Right renal pelvis (tissue), 4 donors: ENCODE measurements at places on chromosomes 11 and 22.

DNA sequence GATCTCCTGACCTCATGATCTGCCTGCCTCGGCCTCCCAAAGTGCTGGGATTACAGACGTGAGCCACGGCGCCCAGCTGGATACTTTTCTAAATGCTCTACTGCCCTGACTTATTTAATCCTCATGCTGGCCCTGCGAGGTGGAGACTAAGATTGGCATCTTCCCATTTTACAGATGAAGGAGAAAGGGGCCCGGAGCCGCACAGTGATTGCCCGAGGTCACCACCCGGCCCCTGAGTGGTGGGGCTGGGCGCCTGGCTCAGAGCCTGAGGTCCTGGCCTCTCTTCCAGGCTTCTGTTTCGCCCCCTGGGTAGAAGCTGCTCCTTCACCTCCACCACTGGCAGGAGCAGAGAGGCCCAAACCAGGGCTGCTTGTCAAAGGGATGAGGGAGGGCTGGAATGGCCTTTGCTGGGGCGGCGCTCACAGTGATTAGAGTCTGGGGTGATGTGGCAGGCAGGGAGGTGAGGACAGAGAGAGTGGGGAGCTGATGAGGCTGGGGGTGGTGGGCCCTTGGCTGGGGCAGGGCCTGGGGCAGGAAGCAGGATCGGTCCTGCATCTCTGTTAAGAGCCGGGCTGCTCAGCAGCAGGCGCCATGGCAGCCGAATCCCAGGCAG is 15.4 kb upstream of the MPPED1 start:
- no peak for DNase-seq

DNA sequence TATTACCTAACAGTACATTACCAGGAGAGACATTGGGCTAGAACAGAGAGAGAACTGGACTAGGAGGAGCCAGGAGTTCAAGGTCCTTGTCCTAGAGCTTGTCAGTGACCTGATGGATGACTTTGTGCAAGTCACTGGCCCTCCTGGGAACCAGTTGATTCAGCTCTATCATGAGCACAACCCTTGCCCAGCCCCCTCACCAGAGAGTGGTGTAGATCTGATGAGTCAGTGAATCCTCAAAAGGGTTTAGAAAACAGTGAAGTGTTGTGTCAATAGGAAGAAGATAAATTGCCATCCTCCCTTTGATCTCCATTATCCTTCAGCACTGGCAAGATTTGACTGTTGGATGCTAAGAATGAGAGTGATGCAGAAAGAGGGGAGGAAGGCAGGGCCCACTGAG is 24.3 kb downstream of the NEU3 start:
- no peak for DNase-seq

DNA sequence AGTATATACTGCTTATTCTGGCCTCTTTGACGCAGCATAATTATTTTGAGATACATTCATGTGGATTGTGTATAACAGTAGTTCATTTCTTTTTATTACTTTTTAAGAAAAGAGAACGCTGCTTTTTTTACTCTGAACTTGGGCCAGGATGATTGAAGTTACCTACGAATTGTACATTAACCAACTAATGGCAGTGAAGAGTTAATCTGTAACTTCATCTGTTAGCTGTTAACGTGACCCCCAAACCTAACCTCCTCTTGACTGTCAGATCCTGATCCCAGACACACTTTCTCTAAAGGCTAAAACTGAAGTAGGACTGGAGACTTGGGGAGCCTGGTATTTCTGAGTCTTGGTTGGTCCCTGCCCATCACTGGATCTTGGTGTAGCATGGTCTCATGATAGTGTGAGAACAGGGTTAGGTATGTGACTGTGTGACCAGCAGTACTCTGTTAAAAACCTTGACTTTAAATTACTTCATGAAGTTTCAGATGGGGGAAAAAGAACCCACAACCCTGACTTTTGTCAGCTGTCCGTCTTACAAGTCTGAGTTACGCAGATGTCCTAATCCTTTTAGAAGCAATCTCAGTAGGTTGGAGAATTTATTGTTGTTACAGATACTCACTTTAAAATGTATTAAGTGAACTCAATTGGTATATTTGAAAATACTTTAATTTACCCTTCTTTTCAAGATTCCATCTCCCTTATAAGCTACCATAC is 39.4 kb downstream of the C22orf31 start:
- DNase-seq, result no peak

- peak; percentile 31 for DNase-seq
Observed at GRCh38 chr22:38505541-38506117, 482 bp downstream of the DDX17 start.

GRCh38 chr22:36194971-36195370 is 6.6 kb downstream of the APOL4 start:
- no peak for DNase-seq

GRCh38 chr11:57761301-57762234 is at the start of gene CTNND1:
CTNND1 (plus strand) TSS chr11:57761802; CDS start chr11:57791479, 29,677 bp downstream.
- DNase-seq, result peak; percentile 97

GRCh38 chr11:128686745-128687177 is 7.1 kb upstream of the FLI1 start:
- no peak for DNase-seq

- DNase-seq, result no peak
Observed at GRCh38 chr11:85768473-85769146, 42.3 kb downstream of the SYTL2 start.

- DNase-seq, result no peak
Observed at GRCh38 chr11:46350695-46351094, 3.4 kb downstream of the DGKZ start.

- DNase-seq, result no peak
Observed at GRCh38 chr11:120517390-120517761, 5.8 kb downstream of the GRIK4 start.

GRCh38 chr22:39242595-39243438 is 2.0 kb downstream of the PDGFB start:
- DNase-seq, result no peak
